Urinary bladder (tissue), 4 donors: ENCODE measurements at places on chromosomes 3 and 15. TPM values are rescaled to one million over a fixed set of nuclear protein-coding genes. Genes with fewer than 3 reads are reported as not detected.

DNA sequence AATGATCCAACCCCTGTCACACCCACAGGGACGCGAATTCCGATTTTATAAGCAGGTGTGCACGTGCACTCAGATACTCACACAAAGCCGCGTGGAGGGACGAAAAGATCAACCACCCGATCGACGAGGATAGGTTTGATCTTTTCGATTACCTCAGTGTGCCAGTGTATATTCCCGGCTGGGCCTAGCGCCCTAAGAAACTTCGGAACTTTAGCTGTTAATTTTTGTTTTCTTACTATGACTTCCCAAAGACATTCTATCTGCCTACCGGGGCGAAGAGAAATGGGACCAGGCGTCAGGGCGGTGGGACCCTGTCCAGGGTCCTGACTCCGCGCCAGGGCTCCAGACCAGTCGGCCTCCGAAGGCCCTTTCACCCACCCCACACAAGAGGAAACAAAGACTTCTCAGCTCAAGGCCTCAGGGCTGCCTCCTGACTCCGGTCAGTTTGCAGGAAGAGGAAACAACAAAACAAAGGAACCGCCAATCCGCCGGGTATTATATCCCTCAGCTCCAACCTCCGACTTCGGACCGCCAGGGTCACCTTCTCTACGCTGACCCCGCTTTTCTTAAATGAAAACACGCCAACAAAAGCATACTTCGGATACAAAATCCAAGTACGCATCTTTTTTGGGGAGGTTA lies 6.8 kb downstream of the ONECUT1 start:
- no peak for DNase-seq

GRCh38 chr3:72559385-72559784 lies 288.9 kb downstream of the SHQ1 start:
- no peak for DNase-seq

The ASB14 gene
- 0.21 TPM for total RNA-seq

The FSTL1 gene
- 1,313 TPM for total RNA-seq

DNA sequence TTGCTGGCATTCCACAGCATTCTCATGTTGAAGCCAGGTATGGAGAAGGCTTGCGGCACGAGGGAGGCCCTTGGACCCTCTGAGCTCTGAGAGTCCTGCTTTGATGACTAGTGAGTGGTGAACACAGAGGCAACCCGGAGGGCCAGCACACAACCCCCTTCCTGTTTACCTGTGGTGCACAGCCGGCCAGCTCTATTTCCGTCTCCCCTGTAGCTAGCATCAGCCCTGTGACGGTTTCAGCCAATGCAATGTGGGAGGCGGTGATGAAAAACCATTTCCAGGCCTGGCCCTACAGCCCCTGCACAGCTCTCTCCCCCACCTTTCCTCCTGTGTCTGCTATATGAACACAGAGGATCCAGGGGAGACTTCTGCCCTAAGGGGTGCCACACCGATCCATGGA lies 76.8 kb upstream of the KLHL25 start:
- DNase-seq: no peak

- DNase-seq: no peak
Observed at GRCh38 chr3:99006686-99007085, 105.2 kb upstream of the DCBLD2 start.
